MM.1S (cell line): ENCODE measurements at places on chromosomes 3 and 15.

GRCh38 chr3:50100956-50101845, 12.5 kb downstream of the RBM5 start:
- no peaks in the 10 kb centered on the region for H3K27me3 ChIP-seq
- no peak for DNase-seq
- H3K36me3 ChIP-seq: peaks cover 40% of the 10 kb centered on the region
- H3K4me1 ChIP-seq: no peaks in the 10 kb centered on the region
- H3K27ac ChIP-seq: no peak overlapping the region

GRCh38 chr15:70355275-70355795, 257.6 kb upstream of the TLE3 start:
- H3K36me3 ChIP-seq: no peaks in the 10 kb centered on the region
- no peak for DNase-seq
- no peak overlapping the region for H3K4me3 ChIP-seq
- H3K4me1 ChIP-seq: no peaks in the 10 kb centered on the region
- H3K27ac ChIP-seq: no peak overlapping the region

- no peaks in the 10 kb centered on the region for H3K36me3 ChIP-seq
- peaks cover 14% of the 10 kb centered on the region for H3K4me1 ChIP-seq
- H3K27me3 ChIP-seq: no peaks in the 10 kb centered on the region; the same call in 1 of the 2 replicates
Measured at GRCh38 chr3:53043738-53044137, 2.1 kb downstream of the SFMBT1 start.

GRCh38 chr3:110576960-110577359, 494.7 kb upstream of the NECTIN3 start:
- no peak for DNase-seq
- peaks cover 15% of the 10 kb centered on the region for H3K4me1 ChIP-seq
- H3K36me3 ChIP-seq: no peaks in the 10 kb centered on the region
- H3K4me3 ChIP-seq: no peak overlapping the region
- H3K27me3 ChIP-seq: no peaks in the 10 kb centered on the region

DNA sequence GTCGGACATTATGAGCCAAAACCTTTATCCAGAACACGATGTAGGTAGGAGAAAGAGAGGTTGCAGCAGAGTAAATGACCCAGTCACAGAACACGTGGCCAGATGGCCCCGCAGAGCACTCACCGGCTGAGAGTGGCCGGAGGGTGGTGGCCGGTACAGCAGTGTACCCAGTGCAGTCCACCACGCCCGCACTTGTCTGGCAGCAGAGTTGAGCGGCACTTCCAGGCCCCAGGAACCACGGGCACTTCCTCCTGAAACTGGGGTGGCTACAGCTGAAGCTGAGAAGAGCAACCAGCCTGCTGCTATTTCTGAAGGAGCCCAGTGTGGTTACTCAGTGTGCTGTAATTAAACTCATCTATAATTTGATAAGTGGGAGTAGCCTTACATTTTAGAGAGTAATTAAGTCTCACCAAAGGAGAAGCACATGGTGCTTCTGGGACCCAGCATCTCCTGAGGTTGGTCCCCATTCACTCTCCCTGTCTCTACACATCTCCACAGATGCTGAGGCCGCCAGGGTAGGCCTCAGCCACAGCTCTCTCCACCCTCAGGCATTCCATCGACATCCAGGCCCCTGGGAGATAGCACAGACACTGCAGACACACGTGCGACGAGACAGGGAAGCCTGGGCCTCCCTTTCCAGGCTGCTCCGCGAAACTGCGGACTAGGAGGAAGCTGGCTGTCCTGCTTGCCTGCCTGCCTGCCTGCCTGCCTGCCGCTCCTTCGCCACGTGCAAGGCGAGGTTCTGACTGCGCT, 49.8 kb downstream of the BDH1 start:
- H3K36me3 ChIP-seq: no peaks in the 10 kb centered on the region
- H3K4me3 ChIP-seq: no peak overlapping the region
- DNase-seq: peak; percentile 43
- H3K4me1 ChIP-seq: peaks cover 31% of the 10 kb centered on the region

DNA sequence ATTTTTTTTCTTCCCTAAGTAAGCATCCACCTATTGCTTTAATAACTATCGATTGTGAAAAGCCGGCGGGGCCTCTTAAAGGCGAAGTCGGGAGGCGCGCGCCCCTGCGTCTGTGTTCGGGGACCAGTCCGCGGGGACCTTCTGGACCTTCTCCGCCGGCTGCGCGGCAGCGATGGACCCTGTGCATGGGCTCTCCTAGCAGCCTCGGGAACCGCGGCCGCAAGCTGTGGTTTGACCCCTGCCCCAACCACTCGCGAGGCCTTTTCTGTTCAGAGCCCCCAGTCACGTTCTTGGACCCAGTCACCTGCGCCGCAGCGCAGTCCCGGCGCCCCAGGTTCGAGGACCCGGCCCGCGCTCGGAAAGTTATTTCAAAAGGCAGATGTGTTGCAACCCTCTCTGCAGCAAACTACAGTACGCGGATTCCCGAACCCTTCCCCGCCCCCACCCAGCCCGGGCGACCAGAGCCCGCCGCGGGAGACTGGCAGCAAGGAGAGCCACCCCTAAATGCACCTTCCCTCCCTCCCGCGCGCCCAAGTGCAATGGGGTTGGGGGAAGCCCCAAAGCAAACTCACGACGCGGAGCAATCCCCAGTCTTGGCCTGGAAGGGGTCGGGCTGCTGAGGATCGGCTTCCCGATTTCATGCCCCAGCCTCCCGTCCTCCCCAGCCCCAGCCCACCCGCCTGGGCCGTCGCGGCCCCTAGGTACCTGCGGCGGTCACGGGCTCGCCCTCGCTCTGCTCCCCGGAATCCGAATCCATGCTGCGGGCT, 684 bp downstream of the TNFAIP8L3 start:
- H3K4me1 ChIP-seq: no peaks in the 10 kb centered on the region
- no peaks in the 10 kb centered on the region; the same call in 1 of the 2 replicates for H3K27me3 ChIP-seq
- DNase-seq: no peak
- H3K27ac ChIP-seq: no peak overlapping the region
- H3K36me3 ChIP-seq: no peaks in the 10 kb centered on the region

DNA sequence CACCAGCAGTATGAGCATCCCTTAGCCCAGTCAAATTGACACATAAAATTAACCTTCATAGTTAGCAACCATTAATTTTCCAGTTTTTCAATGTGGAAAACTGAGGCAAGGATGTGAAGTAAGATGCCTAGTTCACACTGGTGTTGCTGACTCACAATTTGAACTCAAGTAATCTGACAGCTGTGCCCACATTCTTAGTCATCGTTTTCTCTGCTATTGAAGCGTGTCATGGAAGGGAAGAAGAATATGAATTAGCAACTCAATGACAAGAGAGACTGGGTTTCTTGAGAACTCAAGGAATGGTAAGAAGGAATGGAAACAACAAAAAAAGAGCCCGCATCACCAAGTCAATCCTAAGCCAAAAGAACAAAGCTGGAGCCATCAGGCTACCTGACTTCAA, 261.4 kb downstream of the EPHA3 start:
- no peak overlapping the region for H3K4me3 ChIP-seq
- H3K36me3 ChIP-seq: no peaks in the 10 kb centered on the region
- no peaks in the 10 kb centered on the region for H3K4me1 ChIP-seq
- DNase-seq: no peak

DNA sequence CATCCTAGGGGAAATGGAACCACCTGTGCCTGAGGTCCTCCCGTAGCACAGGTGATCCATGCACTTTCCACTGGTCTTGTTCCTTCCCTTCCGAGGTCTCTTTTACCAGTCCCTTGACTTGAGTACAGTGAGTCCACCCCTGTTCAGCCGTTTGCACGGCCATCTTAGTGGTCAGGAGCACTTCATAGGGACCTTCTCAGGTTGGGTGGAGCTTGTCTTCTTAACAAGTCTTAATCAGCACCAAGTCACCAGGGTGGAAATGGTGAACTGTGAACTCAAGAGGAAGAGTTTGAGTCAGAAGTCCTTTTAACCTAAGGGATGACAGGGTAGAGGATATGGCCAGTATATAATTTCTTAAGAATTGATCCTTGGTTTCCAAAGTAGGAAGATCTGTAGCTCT, 21.4 kb downstream of the ARL8B start:
- H3K27me3 ChIP-seq: no peaks in the 10 kb centered on the region
- no peaks in the 10 kb centered on the region for H3K36me3 ChIP-seq
- no peak for DNase-seq

GRCh38 chr3:9087831-9088413, 124.7 kb upstream of the RAD18 start:
- no peak overlapping the region for H3K27ac ChIP-seq
- H3K4me1 ChIP-seq: no peaks in the 10 kb centered on the region
- no peak overlapping the region for H3K4me3 ChIP-seq
- no peaks in the 10 kb centered on the region for H3K27me3 ChIP-seq
- H3K36me3 ChIP-seq: no peaks in the 10 kb centered on the region
- DNase-seq: no peak

DNA sequence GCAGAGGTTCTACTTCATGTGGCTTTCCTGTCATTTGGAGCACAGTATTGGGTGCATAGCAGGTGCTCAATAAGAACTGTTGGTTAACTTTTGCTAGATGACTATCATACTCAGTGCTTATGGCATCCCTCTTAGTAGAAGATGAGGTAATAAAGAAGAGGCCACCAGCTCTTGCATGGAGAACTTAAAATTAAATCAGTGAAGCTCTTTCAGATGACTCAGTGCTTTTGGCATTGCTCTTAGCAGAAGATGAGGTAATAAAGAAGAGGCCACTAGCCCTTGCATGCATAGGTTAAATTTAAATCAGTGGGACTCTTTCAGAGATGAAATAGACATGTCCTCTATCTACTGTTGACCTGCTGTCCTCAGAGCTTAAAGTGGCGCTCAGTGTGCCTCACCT, 109.4 kb upstream of the FGF7 start:
- no peak overlapping the region for H3K27ac ChIP-seq
- no peak for DNase-seq
- no peaks in the 10 kb centered on the region for H3K27me3 ChIP-seq
- no peaks in the 10 kb centered on the region for H3K36me3 ChIP-seq
- H3K4me1 ChIP-seq: no peaks in the 10 kb centered on the region

GRCh38 chr3:62538691-62539356, 165.5 kb upstream of the FEZF2 start:
- no peaks in the 10 kb centered on the region for H3K27me3 ChIP-seq
- no peak overlapping the region for H3K4me3 ChIP-seq
- DNase-seq: no peak
- no peak overlapping the region for H3K27ac ChIP-seq
- H3K36me3 ChIP-seq: no peaks in the 10 kb centered on the region

DNA sequence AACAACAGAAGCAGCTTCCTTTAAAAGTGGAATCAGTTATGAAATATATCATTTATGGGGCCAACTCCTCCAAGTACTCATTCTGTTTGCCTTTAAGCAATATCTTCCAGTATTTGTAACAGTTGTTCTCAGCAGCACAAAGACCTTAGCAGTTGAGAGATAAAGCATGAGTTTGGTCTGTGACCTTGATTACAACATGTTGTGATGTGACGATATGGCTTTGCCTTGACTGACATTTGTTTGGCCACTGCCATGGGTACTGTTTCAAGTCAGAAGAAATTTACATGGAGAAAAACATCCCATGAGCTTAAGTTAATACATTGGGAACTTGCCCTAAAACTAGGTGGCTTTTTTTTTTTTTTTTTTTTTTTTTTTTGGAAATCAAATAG, 175.1 kb upstream of the KBTBD8 start:
- no peaks in the 10 kb centered on the region for H3K4me1 ChIP-seq
- no peak overlapping the region for H3K4me3 ChIP-seq
- H3K36me3 ChIP-seq: no peaks in the 10 kb centered on the region
- DNase-seq: no peak
- H3K27ac ChIP-seq: no peak overlapping the region
- no peaks in the 10 kb centered on the region for H3K27me3 ChIP-seq

DNA sequence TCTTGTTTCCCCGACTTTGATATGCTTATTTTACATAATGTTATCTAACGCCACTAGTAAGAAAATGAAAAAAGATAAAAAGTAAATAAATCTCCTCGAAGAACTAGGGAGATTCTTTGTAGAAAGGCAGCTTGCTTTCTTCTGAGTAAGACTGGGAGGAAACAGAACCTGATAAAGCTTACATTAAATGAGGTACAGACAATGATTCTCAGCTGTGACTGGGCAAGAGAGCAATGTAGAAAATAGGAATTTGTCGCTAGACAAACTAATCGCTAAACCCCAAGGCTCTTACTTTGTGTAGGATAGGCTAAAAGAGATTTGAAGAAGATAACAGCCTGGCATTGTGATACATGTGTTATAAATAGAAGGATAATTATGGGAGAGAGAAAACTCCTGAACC, 919.0 kb upstream of the ALCAM start:
- no peak overlapping the region for H3K27ac ChIP-seq
- H3K36me3 ChIP-seq: no peaks in the 10 kb centered on the region
- DNase-seq: no peak
- H3K4me1 ChIP-seq: no peaks in the 10 kb centered on the region

- H3K4me3 ChIP-seq: no peak overlapping the region
- no peak overlapping the region for H3K27ac ChIP-seq
- no peaks in the 10 kb centered on the region for H3K36me3 ChIP-seq
- no peaks in the 10 kb centered on the region for H3K27me3 ChIP-seq
- no peak for DNase-seq
Measured at GRCh38 chr15:63909819-63910437, 76.2 kb upstream of the HERC1 start.

- no peaks in the 10 kb centered on the region for H3K27me3 ChIP-seq
Measured at GRCh38 chr3:73433687-73434086, 191.1 kb downstream of the PDZRN3 start.

GRCh38 chr3:160810362-160811236, 54.6 kb downstream of the PPM1L start:
- no peak overlapping the region for H3K4me3 ChIP-seq
- DNase-seq: no peak
- no peaks in the 10 kb centered on the region for H3K27me3 ChIP-seq

- H3K4me1 ChIP-seq: peaks cover 50% of the 10 kb centered on the region
- no peaks in the 10 kb centered on the region for H3K27me3 ChIP-seq
- H3K4me3 ChIP-seq: no peak overlapping the region
- H3K36me3 ChIP-seq: no peaks in the 10 kb centered on the region
- H3K27ac ChIP-seq: no peak overlapping the region
Measured at GRCh38 chr15:70508561-70509281, 254.6 kb downstream of the UACA start.

- H3K27me3 ChIP-seq: no peaks in the 10 kb centered on the region
- H3K4me3 ChIP-seq: no peak overlapping the region
- H3K36me3 ChIP-seq: no peaks in the 10 kb centered on the region
- no peaks in the 10 kb centered on the region for H3K4me1 ChIP-seq
Measured at GRCh38 chr15:71951134-71951533, 140.8 kb downstream of the NR2E3 start.

GRCh38 chr3:152151216-152151876, 117.4 kb upstream of the MBNL1 start:
- H3K36me3 ChIP-seq: no peaks in the 10 kb centered on the region
- no peak overlapping the region for H3K4me3 ChIP-seq
- H3K4me1 ChIP-seq: no peaks in the 10 kb centered on the region
- no peaks in the 10 kb centered on the region for H3K27me3 ChIP-seq
